KG1 (cell line): ENCODE measurements at places on chromosomes 12 and 14.

DNA sequence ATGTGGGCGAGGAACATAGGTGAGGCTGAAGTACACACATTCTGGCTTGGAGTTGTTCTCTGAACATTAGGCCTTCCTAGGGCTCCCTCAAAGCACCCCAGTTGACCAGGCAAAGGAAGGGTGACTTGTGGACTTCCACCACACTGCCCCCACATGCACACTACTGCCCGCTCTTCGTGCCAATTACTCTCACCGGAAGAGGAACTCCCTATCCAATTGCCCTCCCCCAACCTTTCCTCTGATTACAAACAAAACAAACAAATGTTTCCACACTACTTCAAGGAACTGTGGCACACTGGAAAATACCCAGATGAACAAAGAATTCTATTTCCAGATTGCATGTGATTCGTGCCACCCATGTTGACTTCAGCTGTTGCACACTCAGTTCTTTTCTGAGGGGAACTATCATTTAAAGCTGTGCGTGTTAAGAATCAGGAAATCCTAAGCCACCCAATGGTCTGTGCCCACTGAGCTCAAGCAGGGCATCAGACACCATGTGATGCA is 139.3 kb downstream of the SSPN start:
- no peak for DNase-seq

DNA sequence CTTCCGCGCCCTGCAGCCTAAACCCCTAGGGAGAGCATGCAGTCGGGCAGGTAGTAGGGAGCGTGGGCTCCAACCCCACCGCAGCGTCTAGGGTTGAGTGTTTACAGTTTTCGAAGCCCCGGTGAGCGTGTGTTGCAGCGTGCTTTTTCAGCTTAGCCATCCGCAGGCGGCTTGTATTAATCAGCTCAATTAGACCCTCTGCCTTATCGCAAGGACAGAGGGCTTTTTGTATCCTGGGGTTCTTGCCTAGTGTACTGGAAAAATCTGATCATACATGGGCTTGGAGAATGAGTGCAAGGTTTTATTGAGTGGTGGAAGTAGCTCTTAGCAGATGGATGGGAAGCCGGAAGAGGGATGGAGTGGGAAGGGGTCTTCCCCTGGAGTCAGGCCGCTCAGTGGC is 44.4 kb upstream of the GNG2 start:
- no peak for DNase-seq

- DNase-seq: no peak
Measured at GRCh38 chr14:97827746-97828145, 1030.6 kb downstream of the VRK1 start.

GRCh38 chr12:128843538-128843937 is 9.7 kb upstream of the GLT1D1 start:
- DNase-seq: no peak
